Testis (tissue), 5 donors: ENCODE measurements at places on chromosomes 16 and 17.
A peak's percentile ranks its signal among the peaks of the same experiment; 100 is the strongest.

- DNase-seq = no peak
These were observed 6.3 kb downstream of the UBE2O start for GRCh38 chr17:76446449-76447231.

- DNase-seq = no peak
These were observed 8.4 kb downstream of the SOST start for GRCh38 chr17:43750153-43750552.

GRCh38 chr17:30476726-30477082, 504 bp upstream of the GOSR1 start:
- peak; percentile 28 for DNase-seq

DNA sequence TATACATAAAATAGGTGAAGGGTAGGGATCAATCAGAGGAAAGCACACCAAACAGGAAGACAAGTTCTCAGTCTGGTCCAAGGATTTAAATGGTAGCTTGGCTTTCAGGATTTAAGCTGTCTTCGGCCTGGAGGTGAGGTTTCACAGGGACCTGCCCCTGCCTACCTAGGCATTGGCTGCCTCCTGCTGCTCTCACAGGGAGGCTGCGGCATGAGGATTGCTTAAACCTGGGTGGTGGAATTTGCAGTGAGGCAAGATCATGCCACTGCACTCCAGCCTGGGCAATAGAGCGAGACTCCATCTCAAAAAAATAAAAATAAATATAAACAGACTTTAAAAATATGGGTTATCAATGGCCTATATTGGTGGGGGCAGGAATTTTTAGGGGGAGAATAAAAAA, 114.5 kb downstream of the GAS7 start:
- DNase-seq = no peak

DNA sequence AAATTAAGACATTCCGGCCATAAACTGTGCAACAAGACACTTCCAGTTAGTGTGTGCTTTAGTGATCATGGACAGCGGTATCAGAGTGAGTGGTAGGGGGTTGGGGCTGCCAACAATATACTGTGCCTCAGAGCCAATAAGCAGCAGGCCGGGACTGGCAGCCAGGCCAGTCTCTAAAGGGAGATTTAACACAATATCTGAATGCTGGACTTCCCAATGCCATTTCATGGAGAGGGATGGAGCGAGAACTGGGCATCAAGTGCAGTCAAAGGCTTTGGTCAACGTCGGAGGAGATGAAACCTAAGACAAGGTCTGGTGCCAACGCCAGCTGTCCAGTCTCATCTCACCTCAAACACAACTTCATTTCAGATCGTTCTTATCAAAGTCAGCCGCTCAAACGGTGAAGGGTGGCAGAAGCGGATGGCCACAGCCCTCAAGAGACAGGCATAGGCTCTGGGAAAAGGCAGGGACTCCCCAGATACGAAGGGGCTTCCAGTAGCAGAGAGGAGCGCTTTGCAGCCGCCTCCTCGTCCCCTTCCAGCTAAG, 935 bp downstream of the USP32 start:
- DNase-seq = peak; percentile 54

DNA sequence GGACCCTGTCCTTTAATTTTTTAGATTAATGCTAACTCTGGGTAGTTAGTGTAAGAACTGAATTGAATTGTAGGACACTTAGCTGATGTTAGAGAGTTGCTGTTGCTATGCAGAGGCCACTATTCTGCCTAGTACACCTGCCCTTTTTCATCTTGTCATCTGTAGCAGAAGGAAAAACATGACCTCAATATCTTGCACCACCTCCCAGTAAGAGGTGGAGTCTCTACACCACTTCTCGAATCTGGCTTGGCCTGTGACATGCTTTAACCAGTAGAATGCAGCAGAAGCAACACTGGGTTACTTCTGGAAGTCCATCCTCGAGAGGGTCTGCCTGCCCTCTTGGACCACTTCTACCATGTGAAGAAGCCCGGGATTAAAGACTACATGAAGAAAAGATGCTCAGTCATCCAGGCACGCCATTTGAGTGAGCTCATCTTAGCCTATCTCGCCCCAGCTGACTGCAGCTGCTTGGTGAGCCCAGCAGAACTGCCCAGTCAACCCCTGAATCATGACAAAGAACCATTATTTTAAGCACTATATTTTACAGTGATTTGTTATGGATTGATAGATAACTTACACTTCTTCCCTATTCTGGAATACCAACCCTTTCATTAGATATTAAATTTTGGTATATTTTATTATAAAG, 153.5 kb downstream of the MYO1D start:
- no peak for DNase-seq

DNA sequence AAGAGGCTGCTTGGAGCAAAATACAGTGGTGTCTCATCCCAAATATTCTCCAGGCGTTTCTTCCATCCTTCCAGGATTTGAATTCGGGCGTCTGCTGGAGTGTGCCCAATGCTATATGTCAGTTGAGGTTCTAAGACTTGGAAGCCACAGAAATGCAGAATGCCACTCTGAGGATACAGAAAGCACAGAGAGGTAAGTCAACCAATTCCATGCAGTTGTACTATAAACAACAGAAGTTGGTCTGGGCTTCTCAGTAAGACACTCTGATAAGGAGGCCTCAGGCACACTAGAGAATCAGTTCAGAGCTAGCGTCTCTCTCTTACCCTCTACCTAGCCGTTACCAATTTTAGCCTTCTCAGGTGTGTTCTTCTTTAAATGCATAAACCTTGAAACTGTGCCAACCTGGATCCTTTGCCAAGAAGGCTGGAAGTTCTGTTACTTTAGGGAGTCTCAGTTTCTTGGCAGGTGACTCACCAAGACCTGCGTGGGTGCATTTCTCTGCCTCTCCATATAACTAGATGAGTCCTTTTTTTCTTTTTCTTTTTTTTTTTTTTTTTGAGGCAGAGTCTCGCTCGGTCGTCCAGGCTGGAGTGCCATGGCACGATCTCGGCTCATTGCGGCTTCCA, 15.1 kb downstream of the NQO1 start:
- peak; percentile 30 for DNase-seq

GRCh38 chr17:65902155-65902554, 289.8 kb downstream of the CEP112 start:
- DNase-seq = no peak

DNA sequence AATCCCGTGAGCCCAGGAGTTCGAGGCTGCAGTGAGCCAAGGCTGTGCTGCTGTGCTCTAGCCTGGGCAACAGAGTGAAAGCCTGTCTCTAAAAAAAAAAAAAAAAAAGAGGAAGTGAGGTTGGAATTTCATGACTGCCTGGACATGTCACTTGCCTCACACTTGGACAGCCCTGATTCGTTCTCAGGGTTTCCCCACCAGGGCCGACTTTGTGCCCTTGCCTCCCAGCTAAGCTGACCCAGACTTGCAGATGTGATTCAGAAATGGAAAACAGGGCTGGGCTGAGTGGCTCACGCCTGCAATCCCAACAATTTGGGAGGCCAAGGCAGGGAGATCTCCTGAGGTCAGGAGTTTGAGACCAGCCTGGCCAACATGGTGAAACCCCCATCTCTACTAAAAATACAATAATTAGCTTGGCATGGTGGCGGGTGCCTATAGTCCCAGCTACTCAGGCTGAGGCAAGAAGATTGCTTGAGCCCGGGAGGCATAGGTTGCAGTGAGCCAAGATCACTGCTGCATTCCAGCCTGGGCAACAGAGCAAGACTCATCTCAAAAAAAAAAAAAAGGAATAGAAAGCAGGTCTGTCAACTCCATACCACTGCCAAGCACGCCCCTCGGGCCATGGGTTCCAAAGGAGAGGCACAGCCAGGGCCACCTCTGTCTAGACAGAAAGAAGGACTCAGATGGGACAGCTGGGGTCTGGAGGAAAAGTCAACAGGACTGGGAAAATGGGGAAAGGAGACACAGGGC, 46.9 kb downstream of the SOCS1 start:
- no peak for DNase-seq

DNA sequence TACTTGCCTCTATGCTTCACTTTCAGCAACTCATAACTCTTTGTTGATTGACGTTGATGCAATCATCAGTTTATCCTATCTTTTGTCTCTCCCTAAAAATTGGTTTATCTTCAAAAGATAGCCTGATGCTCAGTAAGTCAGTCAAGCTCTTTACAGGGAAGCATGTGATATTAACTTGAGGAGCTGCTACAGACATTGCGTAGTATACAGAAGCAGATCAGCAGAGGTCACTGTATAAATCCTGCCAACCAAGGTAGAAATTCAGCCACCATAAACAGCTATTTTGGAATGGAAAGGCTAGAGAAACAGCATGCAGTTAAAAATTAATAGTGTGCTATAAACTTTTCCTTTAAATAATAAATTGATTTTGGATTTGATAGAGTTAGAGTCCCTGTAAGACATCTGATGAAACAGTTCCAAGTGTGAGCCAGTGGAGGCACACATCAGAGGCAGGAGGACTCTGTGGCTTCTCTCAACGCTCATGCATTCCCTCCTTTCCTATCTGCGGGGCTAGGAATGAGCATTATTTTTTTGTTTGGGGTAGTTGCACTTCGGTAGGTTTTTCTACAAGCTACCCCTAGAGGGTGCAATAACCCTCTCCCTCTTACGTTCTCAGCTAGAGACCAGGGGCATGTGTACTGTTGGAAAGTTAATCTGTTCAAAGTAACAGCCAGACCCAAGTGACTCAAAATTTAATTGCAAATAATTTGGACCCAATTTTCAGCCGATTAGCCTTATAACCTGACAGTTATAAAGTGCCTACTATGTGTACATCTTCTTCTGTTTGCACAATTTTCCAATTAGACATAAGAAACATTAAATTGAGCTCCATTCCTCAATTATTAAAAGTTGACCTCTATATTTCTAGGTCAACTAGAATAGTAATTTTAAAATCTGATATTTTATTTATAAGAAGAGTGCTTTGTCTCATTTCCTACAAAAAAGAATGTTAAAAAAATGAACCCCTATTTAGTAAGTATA, 647.7 kb upstream of the SOX9 start:
- peak; percentile 44 for DNase-seq

DNA sequence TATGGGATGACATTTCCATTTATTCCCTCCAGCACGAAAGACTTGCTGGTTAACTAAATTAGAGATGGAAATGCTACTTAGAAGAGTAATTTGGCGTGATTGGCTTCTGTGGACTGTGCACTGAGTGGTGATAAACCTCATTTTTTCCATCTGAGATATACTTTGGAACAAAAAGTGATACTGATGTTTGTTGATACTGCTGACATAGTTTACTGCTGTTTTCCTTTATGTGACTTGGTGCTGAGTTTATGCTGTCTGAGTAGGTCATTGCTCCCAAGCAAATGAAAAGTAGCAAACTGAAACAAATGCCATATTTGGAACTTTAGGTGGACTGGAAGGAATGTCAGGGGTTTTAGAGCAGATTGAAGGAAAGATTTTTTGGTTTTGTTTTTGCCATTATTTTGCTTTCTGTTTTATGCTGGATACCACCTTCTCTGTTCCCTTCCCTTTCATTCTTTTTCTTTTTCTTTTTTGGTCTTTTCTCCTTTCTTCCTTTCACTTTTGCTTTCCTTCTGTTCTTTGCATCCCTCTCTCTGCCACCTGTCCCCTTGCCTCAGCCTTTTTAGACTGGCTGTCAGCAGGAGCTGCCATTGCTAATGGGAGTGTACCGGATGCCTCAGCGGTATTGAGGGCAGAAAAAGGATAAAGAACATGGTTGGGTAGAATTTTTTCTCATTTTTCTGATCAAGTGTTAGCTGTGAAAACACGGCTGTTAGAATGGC, 41.8 kb downstream of the NUP93 start:
- no peak for DNase-seq

GRCh38 chr16:5928476-5929065, 831.0 kb upstream of the EEF2KMT start:
- DNase-seq = no peak

DNA sequence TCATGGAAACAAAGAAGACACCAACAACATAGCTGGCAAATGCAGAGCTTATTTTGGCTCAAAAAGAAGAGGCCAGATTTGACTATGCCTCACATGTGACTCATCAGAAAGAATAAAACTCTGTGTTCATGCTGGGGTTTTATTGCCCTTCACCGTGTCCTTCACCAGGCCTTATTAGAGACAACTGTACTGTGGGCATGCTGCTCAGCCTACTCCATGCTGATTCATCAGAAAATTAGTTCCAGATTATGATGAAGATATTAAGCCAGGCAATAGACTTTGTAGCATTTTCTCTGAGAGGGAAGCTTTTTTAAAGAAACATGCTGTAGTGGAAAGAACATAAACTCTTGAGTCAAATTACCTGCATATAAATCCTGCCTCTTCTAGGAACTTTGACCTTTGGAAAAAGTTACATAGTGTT, 89.8 kb downstream of the CYB561 start:
- peak; percentile 28 for DNase-seq

DNA sequence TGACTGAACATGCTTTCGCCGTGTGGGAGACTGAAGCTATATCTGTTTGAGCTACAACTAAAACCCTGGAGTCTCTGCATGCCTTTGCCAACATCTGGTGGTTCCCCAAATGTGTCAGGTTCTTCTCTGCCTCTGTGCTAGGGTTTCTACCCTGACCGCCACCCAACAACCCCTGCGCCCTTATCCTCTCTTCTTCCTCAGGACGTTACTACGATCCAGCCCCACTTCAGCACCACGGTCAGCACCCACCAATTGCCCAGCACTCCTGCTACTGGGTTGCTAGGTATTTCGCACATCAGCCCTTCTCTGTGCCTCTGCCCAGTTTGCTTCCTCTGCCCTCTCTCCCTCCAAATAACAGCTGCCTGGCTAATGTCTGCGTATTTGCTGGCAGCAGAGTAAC, 106.3 kb upstream of the HSBP1 start:
- DNase-seq = peak; percentile 48

- DNase-seq = peak; percentile 55
These were observed 24.0 kb upstream of the VPS4A start for GRCh38 chr16:69286941-69287713.
